ENCODE measurements at places on chromosomes 5 and 9. TPM values are rescaled to one million over a fixed set of nuclear protein-coding genes. Genes with fewer than 3 reads are reported as not detected.

STPG3 gene
- not detected for total RNA-seq

ARRDC1 gene
- total RNA-seq = 98.4 TPM

SUSD3 gene
- total RNA-seq = 0.78 TPM

ASTN2 gene
- total RNA-seq = 2.0 TPM

SCAI gene
- total RNA-seq = 6.1 TPM

SLCO4C1 gene
- total RNA-seq = under 0.01 TPM

AUH gene
- total RNA-seq = 28.0 TPM

LRRC14B gene
- total RNA-seq = not detected

FRMD3 gene
- 0.43 TPM for total RNA-seq
